ENCODE measurements at places on chromosomes 4 and X.

GRCh38 chrX:71057848-71058530, 10.1 kb downstream of the SNX12 start:
- DNase-seq, result no peak

- DNase-seq, result no peak
Measured at GRCh38 chr4:11700751-11701226, 272.1 kb upstream of the HS3ST1 start.

DNA sequence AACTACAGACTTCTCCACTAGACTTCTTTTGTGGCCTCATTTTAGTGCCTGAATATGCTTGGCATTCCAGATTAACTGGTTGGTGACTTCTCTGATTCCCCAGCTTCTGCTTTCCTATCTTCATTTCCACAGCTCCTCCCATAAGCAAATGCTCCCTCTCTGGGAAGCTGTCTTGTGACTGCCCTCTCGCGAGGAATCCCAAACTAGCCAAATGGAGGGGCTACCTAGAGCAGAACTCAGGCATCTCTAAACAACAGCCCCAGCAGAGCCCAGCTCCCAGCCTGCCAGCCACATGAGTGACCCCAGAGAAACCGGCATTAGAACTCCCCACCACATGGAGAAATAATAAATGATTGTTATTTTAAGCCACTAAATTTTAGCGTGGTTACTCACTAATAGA, 7.6 kb upstream of the VEGFD start:
- no peak for DNase-seq

GRCh38 chr4:55345980-55346850, at the start of gene SRD5A3:
Gene SRD5A3, plus strand, starts transcription at chr4:55346242. Its CDS starts 95 bp downstream, at chr4:55346337.
- DNase-seq, result peak; percentile 80

- DNase-seq, result no peak
Measured at GRCh38 chrX:45517090-45517973, 316.7 kb upstream of the DIPK2B start.

DNA sequence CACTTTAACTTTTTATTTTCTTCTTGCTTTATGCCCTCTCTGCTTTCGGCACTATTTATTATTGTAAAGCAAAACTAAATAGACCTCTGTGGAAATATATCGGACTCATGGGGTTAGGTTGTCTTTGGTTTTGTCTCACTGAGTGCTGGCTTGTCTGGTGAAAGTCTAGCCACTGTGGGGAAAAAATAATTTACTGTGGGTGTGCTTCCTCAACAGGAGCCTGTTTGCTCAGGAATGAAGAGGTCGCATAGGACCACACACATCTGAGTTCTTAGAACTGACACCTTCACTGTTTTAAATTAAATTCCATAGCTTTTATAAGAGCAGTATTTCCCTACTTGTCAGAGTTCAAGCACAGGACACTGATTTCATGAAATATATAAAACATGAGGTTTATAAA, 103.0 kb upstream of the BMPR1B start:
- no peak for DNase-seq

GRCh38 chr4:70280567-70280966, 38.2 kb downstream of the CSN3 start:
- DNase-seq, result no peak

GRCh38 chr4:14254252-14254651, 626.7 kb upstream of the BOD1L1 start:
- peak; percentile 5 for DNase-seq

DNA sequence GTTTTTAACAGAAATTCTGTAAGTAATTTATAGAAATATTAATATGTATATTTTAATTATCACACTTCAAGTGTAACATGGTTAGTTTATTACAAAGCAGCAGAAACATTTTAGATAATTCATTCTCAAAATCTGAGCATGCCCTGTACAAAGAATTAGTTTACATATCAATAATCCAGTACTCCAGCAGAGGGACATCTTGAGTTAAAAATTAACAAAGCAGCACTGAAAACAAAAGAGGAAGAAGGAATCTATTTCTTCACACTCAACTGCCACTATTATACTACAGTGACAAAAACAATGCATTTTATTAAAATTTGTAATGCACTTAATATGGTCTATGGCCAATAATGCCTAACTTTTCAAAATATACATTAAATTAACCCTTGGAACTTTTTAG, 179.1 kb upstream of the KLHL4 start:
- no peak for DNase-seq

GRCh38 chr4:5118091-5118786, 67.0 kb downstream of the STK32B start:
- DNase-seq, result no peak

DNA sequence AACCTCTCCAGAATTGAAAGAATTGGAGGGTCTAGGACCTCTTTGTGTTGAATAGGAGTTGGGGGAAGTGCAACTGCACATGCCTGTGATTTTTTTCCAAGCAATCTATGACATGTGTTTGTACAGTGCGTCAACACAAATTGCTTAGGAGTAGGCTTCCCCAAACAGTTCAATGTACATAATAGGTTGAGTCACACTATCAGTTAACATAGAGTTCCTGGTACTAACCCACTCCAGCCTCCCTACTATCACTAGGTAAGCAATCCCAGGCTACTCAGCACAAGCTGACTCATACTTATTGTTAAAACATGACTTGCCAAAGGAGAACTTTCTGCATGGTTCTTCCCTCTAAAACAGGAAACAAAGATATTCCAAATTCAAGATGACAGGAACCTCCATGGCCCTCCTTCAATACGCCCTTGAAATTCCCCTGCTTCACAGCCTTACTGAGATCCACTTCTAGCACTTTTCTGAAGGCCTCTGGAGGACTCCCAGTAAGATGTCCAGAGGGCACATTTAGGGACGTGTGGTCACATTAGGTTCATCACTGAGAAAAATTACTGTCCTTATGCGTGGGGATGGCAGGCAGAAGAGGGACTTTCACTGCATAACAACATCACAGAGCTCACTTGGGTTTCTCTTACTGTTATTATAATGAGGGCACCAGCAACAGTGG, 8.4 kb upstream of the VSIG1 start:
- DNase-seq, result no peak

- DNase-seq, result no peak
Measured at GRCh38 chr4:138871555-138871875, 144.1 kb upstream of the NOCT start.

- DNase-seq, result no peak
Measured at GRCh38 chr4:37745946-37746345, 59.8 kb upstream of the RELL1 start.

- no peak for DNase-seq
Measured at GRCh38 chrX:153029875-153030274, 26.4 kb upstream of the PNMA3 start.

DNA sequence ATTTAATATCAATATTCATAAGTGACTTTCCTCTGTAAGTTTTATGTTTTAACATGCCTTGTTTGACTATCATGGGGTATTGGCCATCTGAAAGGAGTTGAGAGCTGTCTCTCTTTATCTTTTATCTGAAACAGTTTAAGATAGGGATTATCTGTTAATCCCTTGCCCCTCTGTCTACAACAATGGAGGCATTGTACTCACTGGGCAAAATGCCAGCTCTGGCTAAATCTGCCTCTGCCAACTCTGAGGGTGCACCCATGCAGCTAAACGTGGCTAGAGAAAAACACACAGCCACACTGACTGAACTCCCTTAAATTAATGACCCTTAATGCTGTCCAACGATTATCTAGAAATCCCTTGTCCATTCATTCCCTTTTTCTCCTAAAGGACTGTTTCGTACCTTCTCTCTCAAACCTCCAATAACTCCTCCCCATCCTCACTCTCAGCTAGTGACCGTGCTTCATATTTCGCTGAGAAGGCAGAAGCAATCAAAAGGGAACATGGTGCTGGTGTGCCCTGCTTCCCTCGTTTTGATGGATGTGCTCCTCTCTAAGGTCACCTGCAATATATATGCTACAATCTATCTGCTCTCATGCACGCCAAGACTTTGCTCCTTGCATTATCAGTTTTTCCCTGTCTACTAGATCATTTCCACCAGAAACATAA, 10.3 kb downstream of the PHKA2 start:
- DNase-seq, result no peak

DNA sequence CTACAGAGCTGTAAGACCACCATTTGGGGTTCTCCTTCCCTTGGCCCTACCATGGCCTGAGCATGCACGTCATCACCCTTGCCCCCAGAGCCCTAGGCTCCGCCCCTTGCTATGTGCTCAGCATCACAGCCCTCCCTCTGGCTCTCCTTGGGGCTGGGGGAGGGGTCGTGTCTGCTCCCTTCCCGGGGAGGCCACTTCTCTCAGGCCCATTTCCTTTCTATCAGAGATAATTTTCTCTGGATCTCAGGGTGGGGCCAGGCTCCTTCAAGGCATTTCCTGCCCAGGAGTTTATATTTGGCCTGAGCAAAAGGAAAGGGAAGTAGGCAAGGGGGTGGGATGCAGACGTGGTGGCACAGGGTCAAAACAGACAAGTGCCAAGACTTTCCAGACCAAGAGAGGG, 55.9 kb downstream of the STARD8 start:
- no peak for DNase-seq

DNA sequence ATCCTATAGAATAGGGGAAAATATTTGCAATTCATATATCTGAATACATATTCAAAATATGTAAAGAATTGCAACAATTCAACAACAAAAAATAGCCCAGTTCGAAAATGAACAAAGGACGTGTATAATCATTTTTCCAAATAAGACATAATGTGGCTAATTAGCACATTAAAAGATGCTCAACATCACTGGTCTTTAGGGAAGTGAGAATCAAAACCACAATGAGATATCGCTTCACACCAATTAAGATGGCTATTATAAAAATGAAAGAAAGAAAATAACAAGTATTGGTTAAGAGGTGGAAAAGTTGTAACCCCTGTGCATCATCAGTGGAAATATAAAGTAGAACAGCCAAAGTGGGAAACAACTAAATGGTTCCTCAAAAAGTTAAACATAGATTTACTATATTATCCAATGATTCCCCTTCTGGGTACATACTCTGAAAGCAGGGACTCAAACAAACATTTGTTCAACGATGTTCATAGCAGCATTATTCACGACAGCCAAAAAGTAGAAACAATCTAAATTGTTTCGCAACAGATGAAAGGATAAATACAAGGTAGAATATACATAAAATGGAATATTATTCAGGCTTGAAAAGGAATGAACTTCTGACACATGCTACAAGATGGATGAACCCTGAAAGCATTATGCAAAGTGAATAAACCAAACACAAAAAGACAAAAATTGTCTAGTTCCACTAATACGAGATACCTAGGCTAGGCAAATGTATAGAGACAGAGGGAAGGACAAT, 12.7 kb downstream of the FAM13A start:
- no peak for DNase-seq

Measured in natural killer cell (primary cell).